ENCODE measurements at places on chromosomes 7 and 10. TPM values are rescaled to one million over a fixed set of nuclear protein-coding genes. Genes with fewer than 3 reads are reported as not detected.

DNA sequence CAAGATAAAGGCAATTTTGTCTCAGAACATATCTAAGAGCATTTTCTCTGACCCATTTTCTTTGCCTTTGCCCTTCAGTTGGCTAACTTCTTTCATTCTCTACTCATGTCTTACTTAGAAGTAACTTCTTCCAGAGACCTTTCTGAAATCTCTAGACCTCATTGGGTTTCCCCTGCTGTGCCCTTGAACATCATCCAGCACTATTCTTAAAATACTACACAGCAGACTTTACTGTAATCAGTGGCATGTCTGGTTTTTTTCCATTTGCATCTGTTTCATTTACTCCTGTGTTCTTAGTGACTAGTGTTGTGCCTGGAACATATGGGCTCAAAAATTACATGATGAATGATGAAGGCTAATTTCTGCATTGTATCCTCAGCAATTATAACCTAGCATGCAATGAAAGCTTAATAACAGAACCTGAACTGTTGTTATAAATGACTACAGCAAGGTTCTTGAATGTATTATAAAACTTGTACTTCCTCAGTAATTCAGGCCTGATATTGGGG is 301.9 kb downstream of the CDK14 start:
- H3K4me1 ChIP-seq = no peaks in the 10 kb centered on the region
- no peaks in the 10 kb centered on the region for H3K36me3 ChIP-seq
- H3K27me3 ChIP-seq = no peaks in the 10 kb centered on the region
- H3K27ac ChIP-seq = no peak overlapping the region
- DNase-seq = no peak

GRCh38 chr7:12985228-12985627 is 297.8 kb downstream of the ARL4A start:
- no peak overlapping the region for H3K4me3 ChIP-seq
- H3K27ac ChIP-seq = no peak overlapping the region
- H3K4me1 ChIP-seq = no peaks in the 10 kb centered on the region
- H3K27me3 ChIP-seq = no peaks in the 10 kb centered on the region
- H3K36me3 ChIP-seq = no peaks in the 10 kb centered on the region

DNA sequence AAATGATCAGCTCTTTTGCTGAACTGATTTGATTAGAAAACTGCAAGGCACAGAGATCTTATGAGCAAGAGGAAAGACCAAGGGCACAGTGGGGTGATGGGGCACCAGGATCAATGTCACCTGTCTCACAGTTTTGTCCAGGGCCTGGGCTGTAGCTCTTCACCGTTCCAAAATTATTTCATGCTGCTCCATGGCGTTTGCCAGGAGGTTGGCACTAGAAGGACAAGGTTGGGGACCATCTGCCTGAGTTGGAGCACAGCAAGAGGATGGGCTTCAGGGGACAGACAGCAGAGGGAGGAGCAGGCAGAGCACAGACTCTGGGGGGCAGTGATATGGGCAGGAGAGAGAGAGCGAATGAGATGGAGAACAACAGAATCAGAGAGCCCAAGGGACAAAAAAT is 17.5 kb upstream of the FRA10AC1 start:
- no peak for DNase-seq
- H3K27me3 ChIP-seq = no peaks in the 10 kb centered on the region
- H3K4me3 ChIP-seq = no peak overlapping the region
- H3K36me3 ChIP-seq = no peaks in the 10 kb centered on the region

- no peak overlapping the region for H3K27ac ChIP-seq
- peaks cover 90% of the 10 kb centered on the region for H3K4me1 ChIP-seq
- no peak for DNase-seq
- H3K36me3 ChIP-seq = no peaks in the 10 kb centered on the region
- no peaks in the 10 kb centered on the region for H3K27me3 ChIP-seq
Observed at GRCh38 chr10:124731551-124731950, 12.6 kb downstream of the FAM53B start.

DNA sequence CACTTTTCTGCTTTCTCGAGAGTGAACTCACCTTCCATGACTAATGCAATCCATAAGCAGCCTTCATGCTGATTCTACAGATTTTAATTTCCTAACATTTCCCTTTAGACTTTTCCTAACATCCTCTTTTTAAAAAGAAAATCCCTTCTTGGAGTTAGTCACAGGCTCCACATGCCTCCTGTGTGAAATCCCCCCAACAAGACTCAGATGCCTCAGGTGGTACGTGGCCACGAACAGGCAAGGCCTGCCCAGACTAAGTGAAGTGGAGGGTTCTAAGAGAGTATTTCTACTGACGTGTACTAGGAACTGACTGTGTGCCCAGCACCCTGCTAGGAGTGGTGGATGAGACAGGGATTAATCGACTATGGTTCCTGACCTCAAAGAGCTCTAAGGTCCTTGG is 125.9 kb upstream of the HPS1 start:
- H3K27ac ChIP-seq = no peak overlapping the region
- H3K27me3 ChIP-seq = no peaks in the 10 kb centered on the region
- no peaks in the 10 kb centered on the region for H3K4me1 ChIP-seq

DNA sequence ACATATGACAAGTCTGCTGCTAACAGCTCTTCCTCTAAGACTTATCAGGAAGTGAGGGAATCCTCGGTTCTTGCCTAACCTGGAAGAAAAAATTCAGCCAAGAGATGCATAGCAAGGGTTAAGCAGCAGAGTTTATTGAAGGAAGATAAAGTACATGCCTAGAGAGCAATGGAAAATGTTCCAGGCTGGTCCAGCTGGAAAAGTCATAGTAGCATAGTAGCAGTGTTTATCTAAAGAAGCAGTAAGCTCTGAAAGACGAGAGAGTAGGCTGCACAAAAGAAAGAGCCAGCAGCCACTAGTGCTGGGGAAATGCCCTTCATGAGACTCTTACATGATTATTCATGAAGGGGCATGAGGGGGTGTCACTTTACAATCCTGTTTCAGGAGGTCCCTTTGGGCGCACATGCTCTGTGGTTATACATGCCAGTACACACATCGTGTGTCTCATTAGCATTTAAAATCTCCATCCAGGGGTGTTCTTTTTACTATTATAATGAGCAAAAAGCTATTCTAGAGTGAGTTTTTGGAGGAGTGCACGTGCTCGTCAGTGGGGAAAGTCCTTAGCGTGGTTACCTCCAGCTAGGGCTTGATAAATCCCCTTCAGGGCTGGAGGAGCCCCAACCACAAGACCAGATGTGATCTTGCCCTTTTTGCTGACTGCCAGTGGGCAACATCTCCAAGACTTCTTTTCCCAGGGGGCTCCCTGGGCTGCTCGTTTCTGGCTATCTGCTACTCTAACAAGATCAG is 716.1 kb downstream of the PARD3 start:
- no peak for DNase-seq
- no peaks in the 10 kb centered on the region for H3K36me3 ChIP-seq
- H3K27ac ChIP-seq = no peak overlapping the region
- H3K4me1 ChIP-seq = peaks cover 29% of the 10 kb centered on the region

AP5Z1 gene
- 40.5 TPM for total RNA-seq

All from vagina (tissue), 2 donors.